ENCODE measurements at places on chromosomes 5 and 9.

DNA sequence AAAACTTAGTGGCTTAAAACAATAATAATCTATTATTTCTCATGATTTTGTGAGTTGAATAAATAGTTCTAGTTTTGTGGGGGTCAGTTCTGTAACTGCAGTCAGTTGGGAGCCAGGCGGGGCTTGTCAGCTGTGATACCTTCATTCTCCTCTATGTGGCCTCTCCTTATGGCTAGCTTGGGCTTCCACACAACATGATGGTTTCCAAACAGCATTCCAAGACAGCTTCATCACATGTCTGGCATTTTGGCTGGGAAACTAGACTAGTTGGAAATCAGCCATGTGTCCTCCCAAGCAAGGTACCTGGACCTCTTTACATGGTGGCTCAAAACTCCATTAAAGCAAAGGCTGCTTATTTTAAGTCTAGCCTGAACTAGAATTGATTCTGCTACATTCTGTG lies 61.4 kb upstream of the RANBP3L start:
- DNase-seq = no peak

DNA sequence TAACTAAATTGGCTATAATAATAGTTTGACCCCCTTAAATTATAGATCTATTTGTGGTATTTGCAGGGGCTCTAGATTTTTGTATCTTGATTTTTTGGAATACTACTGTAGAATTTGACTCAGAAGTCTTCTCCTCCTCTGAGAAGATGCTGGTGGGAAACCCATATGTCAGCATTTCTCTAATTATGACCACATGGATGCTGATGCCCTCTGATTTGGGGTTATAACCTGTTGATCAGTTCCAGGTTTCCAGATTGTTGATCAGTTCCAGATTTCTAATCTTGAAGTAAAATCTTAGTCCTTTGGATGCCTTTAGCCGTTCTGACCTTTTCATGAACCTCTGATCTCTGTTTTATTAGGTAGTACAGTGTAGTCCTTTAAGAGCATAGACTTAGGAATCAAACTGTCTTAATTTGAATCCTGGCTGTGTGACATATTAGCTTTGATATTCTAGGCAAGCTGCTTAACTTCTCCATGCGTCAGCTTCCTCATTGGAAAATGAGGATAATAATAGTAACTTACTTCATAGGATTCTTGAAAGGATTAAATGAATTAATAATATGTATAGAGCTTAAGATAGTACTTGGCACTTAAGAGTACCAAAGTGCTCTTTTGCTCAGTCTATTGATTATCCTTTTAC lies 8.1 kb downstream of the FSD1L start:
- no peak for DNase-seq

DNA sequence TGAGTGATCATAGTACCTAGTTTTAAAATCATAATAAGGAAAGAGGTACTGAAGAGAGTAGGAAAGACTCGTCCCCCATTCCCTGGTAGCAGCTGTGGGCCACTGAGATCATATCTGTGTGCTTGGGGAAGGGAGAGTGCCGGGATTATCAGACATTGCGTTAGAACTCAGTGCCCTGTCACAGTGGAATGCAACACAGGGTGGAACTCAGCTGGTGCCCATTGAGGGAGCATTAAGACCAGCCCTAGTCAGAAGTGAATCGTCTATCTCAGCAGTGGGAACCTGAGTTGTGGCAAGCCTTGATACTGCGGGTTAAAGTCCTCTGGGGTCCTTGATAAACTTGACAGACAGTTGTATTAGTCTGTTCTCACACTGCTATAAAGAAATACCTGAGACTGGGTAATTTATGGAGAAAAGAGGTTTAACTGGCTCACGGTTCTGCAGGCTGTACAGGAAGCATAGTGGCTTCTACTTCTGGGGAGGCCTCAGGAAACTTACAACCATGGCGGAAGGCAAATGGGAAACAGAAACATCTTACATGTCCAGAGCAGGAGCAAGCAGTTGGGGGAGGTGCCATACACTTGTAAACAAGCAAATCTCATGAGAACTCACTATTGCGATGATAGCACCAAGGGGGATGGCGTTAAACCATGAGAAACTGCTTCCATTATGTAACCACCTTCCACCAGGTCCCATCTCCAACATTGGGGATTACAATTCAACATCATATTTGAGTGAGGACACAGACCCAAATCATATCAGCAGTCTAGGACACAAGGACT lies 33.1 kb downstream of the NDUFAF2 start:
- DNase-seq = no peak

- DNase-seq = no peak
Observed at GRCh38 chr9:128733256-128733655, 9.3 kb upstream of the ZDHHC12 start.

- DNase-seq = no peak
Observed at GRCh38 chr9:113398796-113399195, 2.3 kb downstream of the ALAD start.

DNA sequence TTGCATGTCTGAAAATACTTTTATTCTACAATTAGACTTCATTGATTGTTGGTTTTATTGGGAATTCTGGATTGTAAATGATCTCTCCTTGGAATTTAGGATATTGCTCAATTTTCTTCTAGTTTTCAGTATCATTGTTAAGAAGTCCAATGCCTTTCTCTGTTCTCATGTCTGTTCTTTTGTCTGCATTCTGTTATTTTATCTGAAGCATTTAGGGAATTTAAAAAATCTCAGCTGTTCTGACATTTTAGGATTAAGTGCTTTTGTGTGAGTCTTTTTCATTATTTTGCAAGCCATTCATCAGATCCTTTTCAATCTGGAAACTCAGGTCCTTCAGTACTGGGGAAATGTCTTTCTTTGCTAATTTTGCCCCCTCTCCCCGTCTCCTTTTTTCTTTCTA lies 4.4 kb upstream of the FER start:
- DNase-seq = no peak

DNA sequence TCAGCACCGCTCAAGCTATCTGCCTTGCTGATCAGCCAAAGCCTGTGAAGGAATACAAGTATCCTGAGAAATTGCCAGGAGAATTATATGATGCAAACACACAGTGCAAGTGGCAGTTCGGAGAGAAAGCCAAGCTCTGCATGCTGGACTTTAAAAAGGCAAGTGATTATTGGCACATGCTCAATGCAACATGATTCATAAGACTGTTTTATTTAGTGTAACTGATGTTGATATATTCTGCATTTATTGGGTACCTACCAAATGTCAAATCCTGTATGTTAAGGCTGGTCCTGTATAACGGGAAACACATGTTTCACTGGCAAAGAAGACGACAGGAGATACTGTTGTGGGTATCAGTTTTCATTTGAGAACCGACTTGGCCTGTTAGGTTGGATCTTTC lies 69.0 kb downstream of the ADAMTS16 start:
- no peak for DNase-seq

- no peak for DNase-seq
Observed at GRCh38 chr9:4514252-4515128, 24.2 kb downstream of the SLC1A1 start.

GRCh38 chr9:36151316-36152210 lies 15.0 kb downstream of the GLIPR2 start:
- DNase-seq = peak; percentile 78

DNA sequence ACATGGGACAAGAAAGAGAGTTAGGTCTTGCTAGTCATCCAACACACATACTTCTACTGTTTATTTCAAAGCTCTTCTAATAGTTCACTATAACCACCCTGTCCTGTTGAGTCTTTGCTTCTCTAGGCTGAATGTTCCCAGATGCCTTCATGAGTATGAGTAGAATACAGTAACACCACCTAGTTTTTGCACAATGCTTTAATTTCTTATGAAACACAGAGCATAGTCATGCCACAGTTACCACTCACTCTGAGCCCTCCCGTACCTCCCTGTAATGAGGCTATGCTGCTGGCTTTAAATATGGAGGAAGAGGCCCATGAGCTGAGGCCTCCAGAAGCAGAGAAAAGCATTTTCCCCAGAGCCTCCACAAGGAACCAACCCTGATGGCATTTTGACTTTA lies 75.0 kb upstream of the SLC1A3 start:
- no peak for DNase-seq

- no peak for DNase-seq
Observed at GRCh38 chr5:52892242-52892878, 96.8 kb upstream of the ITGA2 start.

DNA sequence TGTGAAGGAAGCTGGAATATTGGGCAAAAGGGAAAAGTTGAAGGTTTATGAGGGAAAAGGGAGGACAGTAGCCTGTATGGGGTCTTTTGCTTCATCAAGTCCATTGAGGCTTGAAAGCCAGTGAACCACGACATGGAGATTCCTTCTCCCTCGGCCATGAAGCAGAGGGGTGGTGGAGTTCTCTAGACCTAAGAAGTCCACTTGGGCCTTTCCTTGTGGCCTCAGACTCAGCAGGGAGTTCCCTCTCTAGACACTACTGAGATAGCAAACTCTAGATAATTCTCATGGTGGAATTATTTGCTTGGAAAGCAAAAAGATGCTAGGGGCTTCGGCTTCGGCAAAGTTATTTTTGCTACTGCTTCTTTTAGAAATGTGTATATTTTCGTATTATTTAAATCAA lies 78.5 kb downstream of the FOXD1 start:
- DNase-seq = no peak

GRCh38 chr9:133594310-133594709 lies 14.9 kb downstream of the FAM163B start:
- DNase-seq = no peak

- no peak for DNase-seq
Observed at GRCh38 chr5:164153469-164154172, 648.2 kb downstream of the MAT2B start.

GRCh38 chr9:5536684-5537083 lies 26.4 kb downstream of the PDCD1LG2 start:
- DNase-seq = no peak

DNA sequence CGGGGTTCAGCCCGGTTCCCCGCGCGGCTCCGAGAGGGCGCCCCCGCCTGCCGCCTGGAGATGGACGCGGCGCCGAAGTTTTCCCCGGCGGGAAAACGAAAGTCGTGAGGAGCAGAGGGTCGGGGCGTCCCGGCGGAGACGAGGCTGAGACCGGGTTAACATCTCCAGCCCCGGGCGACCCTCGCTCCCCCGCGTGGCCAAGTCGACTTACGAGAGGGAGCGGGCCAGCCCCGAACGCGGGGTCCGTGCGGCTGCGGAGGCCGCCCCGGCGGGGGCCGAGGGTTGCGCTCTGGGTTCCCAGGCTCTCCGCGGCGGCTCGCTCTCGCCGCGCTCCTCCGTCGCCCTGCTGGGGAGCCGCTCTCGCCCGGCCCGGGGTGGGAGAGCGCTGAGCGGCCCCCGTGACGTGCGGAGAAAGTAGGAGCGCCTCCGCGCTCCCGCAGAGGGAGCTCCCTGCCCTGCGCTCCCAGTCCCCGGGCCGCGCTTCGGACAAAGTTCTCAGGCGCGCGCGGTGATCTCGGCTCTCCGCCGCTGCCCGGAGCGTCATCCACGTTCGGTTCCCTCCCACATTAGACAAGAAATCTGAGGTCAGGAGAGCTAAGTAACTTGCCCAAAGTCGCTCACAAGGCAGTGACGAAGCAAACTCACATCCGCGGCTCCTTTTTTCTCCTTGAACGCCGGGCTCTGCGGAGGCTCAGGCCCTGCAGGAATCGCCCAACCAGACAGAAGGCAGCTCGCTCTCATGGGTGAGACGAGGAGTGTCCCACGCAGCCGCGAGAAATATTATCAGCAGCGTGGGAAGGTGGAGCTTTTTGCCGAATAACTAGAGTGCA lies 1.2 kb upstream of the GCNT4 start:
- peak; percentile 50 for DNase-seq

DNA sequence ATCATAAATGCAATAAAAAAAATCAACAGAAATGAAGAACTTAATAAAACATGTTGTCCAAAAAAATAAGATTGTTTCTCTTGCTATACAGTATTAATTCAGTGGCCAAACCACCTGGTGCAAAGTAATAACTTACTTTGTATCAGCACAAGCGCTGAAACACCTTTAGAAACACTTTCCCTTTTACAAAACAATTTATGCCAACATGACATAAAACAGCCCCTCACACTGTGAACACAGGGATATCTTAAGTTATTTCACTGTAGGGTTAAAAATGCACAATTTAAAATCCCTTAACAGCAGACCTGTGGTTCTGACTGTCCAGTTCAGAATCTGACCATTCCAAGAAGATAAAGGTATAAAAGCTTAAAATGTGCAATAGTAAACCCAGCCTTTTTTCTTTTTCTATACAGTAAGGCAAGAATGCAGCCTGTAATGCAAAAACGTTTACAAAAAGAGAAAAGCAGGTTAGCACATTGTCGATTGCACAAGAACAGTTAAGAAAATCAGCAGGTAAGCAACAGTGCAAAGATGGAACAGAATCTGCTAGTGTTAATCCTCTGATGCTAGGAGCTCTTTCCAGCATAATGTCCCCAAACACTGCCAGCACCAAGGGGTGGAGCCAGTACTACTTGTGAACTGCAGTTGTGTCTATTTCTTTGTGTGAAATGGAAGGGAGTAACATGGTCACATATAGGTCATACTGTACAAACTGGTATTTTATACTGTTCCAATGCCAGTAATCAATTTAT lies 21.6 kb downstream of the RAB14 start:
- DNase-seq = no peak

GRCh38 chr9:33467526-33467925 lies 6.2 kb downstream of the NOL6 start:
- no peak for DNase-seq

GRCh38 chr9:119003882-119004617 lies 365.2 kb downstream of the BRINP1 start:
- no peak for DNase-seq

- DNase-seq = no peak
Observed at GRCh38 chr9:71509054-71509453, 259.3 kb downstream of the CEMIP2 start.

DNA sequence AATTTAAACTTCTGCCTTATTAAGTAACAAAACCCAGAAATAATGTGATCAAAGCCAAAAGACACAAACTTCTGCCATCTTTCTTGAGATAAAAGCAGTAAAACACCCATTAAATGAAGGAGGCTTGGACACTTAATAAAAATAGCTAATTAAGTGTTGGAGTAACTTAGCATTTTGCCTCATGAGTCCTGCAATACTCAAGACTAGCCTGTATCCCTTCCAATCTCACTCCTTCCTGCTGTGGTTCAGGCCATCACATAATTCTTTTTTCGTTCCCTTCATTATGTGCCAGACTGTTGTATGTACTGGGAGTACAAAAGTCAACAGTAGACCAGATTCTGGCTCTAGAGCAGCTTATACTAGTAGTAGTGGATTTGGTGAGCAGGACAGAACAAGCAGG lies 250.2 kb downstream of the NFIB start:
- DNase-seq = no peak

GRCh38 chr5:170437621-170438375 lies 48.6 kb upstream of the KCNMB1 start:
- no peak for DNase-seq
